ENCODE measurements at places on chromosomes 11 and 22. TPM values are rescaled to one million over a fixed set of nuclear protein-coding genes. Genes with fewer than 3 reads are reported as not detected.

DNA sequence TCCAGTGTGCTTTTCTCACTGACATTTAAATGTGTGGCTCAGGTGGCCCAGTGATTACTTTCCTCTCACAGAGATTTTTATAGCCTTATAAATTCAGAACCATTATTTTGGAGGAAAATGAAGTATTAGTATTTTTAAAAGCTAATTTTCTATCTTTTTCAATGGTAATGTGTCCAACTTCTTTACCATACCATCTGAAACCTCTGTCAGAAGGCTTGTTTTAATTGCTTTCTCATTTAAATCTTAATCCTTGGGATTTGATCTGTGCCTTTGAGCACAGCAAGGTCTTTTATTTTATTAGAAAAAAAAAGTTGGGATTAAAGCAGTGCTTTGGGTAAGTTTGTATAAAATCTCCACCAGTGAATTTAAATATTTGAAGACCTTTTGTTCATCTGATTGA lies 452.3 kb upstream of the RAG2 start:
- DNase-seq, result no peak

- no peak for DNase-seq
Observed at GRCh38 chr11:25838918-25839625, 492.9 kb upstream of the ANO3 start.

GRCh38 chr11:85913513-85913912 lies 58.3 kb downstream of the CCDC83 start:
- DNase-seq, result no peak

- DNase-seq, result no peak
Observed at GRCh38 chr22:17250380-17251082, 31.3 kb upstream of the ADA2 start.

- no peak for DNase-seq
Observed at GRCh38 chr11:22702031-22702430, 35.6 kb downstream of the GAS2 start.

- DNase-seq, result no peak
Observed at GRCh38 chr22:41826430-41827383, 6.2 kb upstream of the SREBF2 start.

SLC37A2 gene
- total RNA-seq, result 2.7 TPM

ANO9 gene
- total RNA-seq, result 20.1 TPM

GPHA2 gene
- not detected for total RNA-seq

GRCh38 chr11:58580311-58580710 lies 1.4 kb downstream of the ZFP91 start:
- DNase-seq, result no peak

GRCh38 chr22:24753914-24754313 lies 20.6 kb downstream of the PIWIL3 start:
- DNase-seq, result no peak

LRRC56 gene
- 1.6 TPM for total RNA-seq

DNA sequence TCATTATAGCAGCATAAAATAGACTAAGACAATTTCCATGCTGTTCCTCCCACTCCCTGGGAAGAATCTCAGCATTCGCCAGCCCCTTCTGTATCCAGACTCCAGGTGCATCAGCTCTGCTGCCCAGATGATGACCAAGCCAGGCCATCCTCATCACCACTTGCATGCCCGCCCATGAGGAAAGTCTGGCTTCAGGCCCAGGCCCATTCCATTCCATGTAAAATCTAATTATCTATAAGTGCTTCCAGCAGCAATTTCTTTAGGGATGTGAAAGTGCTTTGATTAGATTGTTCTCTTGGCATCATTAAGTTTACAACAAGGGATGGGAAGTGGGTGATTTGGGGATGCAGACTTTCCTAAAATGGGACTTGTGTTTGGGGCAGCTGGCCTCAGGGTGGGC lies 100.3 kb downstream of the INSC start:
- no peak for DNase-seq

WNT11 gene
- total RNA-seq, result not detected

GRCh38 chr11:64768300-64768694 lies 8.5 kb upstream of the PYGM start:
- no peak for DNase-seq

- DNase-seq, result no peak
Observed at GRCh38 chr11:103499710-103500340, 390.6 kb downstream of the DYNC2H1 start.

VSIG10L2 gene
- not detected for total RNA-seq

- DNase-seq, result no peak
Observed at GRCh38 chr11:97279341-97279740, 889.5 kb downstream of the JRKL start.

HIRA gene
- 13.3 TPM for total RNA-seq

GRCh38 chr11:118882491-118882890 lies 1.2 kb upstream of the CXCR5 start:
- no peak for DNase-seq

TSGA10IP gene
- total RNA-seq, result not detected

DNA sequence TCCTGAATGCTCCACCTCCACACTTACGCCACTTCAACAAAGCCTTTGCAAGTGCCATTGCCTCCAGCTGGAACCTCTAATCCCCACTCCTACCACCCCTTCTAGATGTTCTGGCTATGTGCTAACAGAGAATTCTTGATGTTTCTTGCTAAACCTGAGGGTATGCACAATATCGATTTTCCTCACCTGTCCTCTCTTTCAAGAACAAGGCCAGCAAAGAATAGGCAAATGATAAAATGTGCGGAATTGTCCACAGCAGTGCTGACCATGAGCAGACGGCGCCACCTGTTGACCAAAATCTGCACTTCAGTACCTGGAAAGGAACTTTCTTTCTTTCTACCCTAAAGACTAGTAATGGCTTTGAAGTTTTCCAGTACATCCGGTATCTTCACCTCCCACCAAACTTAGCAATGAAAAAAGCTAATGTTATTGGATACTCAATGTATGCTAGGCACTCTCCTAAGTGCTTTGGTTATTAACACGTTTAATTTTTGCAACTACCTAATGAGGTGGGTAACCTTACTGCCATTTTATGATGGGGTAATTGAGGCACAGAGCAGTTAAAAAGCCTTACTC lies 3.4 kb downstream of the TIMM10 start:
- no peak for DNase-seq

GRCh38 chr11:60809691-60810090 lies 24.6 kb downstream of the MS4A10 start:
- no peak for DNase-seq

RASSF10 gene
- 3.0 TPM for total RNA-seq

TRIM49 gene
- not detected for total RNA-seq

- no peak for DNase-seq
Observed at GRCh38 chr11:70526116-70527045, 128.1 kb downstream of the CTTN start.

Measured in epithelial cell of proximal tubule (primary cell).